ENCODE measurements at places on chromosomes 6 and 20. TPM values are rescaled to one million over a fixed set of nuclear protein-coding genes. Genes with fewer than 3 reads are reported as not detected.

Gene SEL1L2
- not detected for total RNA-seq

Gene SLC22A7
- total RNA-seq = not detected

Gene LGSN
- total RNA-seq = not detected

Gene RRBP1
- total RNA-seq = 171 TPM

Gene TMEM242
- 7.1 TPM for total RNA-seq

Gene RIPOR2
- total RNA-seq = 1.4 TPM

Gene PHACTR3
- total RNA-seq = not detected

Gene WFDC12
- total RNA-seq = not detected

Gene MRPS26
- 52.3 TPM for total RNA-seq

Gene CHRNA4
- total RNA-seq = not detected

Gene BPIFA1
- total RNA-seq = not detected

Gene PDE7B
- 23.9 TPM for total RNA-seq

Gene OR12D2
- not detected for total RNA-seq

Gene ARMH2
- total RNA-seq = not detected

Gene PTPRT
- total RNA-seq = not detected

Gene COL9A3
- total RNA-seq = 0.98 TPM

Gene DLK2
- 0.36 TPM for total RNA-seq

Gene SIRPD
- not detected for total RNA-seq

Gene HLA-DMA
- total RNA-seq = 1.6 TPM

Gene SCRT2
- total RNA-seq = not detected

Gene TMEM200A
- 61.5 TPM for total RNA-seq

Gene CALHM6
- total RNA-seq = 1.6 TPM

Gene HRH3
- total RNA-seq = not detected

Gene CARMIL1
- total RNA-seq = 23.9 TPM

Gene MYCT1
- total RNA-seq = 2.6 TPM

Gene TPX2
- total RNA-seq = 6.2 TPM

Gene PPP1R14C
- total RNA-seq = 2.1 TPM

Gene ANKRD66
- total RNA-seq = not detected

Gene CYP39A1
- total RNA-seq = 4.7 TPM

Gene INSM1
- not detected for total RNA-seq

Gene IL17F
- not detected for total RNA-seq

Gene KIZ
- total RNA-seq = 55.3 TPM

Gene FRS3
- 2.7 TPM for total RNA-seq

Gene LY6G6F
- not detected for total RNA-seq

Gene NHSL1
- total RNA-seq = 17.8 TPM

Gene HMGN3
- total RNA-seq = 42.3 TPM

Gene TREML2
- total RNA-seq = not detected

Gene ENPP5
- total RNA-seq = 5.3 TPM

Gene OR2H2
- total RNA-seq = not detected

Gene SOD2
- total RNA-seq = 184 TPM

Gene PAX1
- not detected for total RNA-seq

Gene GHRH
- total RNA-seq = not detected

Gene FANCE
- 7.7 TPM for total RNA-seq

Gene HLA-DRB1
- total RNA-seq = 0.09 TPM

Gene EPM2A
- total RNA-seq = 7.2 TPM

Gene SPAG4
- 4.7 TPM for total RNA-seq

Gene SERAC1
- 11.2 TPM for total RNA-seq

Gene C20orf144
- total RNA-seq = 0.18 TPM

Gene IMPG1
- not detected for total RNA-seq

Gene TUBB1
- not detected for total RNA-seq

Gene CDSN
- total RNA-seq = not detected

All from fibroblast of the aortic adventitia (primary cell).